ENCODE measurements at places on chromosomes 12 and 14.
A peak's percentile ranks its signal among the peaks of the same experiment; 100 is the strongest.

GRCh38 chr14:89241934-89242651, 174.9 kb downstream of the FOXN3 start:
- no peak for DNase-seq

- DNase-seq = no peak
Observed at GRCh38 chr12:75087654-75088053, 122.0 kb downstream of the KCNC2 start.

DNA sequence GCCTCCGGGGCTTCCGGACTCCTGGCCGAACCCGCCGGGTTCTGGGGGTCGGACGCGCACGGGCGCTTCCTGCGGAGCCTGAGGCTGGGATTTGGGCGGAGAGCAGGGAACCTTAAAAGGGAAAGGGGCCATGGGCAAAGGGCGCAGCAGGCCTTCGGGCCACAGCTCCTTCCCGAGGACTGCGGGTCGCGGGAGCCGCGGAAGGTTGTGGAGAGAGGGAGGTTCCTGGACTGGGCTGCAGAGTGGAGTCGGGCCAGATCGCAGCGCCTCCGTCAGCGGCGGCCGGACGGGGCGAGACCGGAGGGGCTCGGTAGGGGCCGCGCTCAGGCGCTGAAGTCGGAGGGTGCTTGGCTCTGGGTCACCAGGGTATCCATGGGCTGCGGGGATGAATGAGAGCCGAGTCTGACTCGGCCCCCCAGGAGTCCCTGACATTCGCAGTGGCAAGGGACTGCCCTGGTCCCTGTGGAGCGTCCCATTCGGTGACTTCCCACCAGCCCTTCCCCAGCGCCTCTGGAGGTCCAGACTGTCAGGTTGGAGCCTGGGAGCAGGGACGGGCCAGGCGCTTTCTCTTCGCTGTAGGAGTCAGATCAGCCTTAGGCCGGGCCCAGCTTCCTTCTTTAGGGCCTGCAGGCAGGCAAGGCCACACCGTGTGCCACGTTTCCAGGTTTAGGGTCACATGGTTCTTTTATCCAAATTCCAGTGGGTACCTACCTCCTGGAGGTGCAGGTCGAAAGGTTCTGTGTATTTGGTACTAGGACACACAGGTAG, 938 bp upstream of the SLC25A29 start:
- DNase-seq = no peak

DNA sequence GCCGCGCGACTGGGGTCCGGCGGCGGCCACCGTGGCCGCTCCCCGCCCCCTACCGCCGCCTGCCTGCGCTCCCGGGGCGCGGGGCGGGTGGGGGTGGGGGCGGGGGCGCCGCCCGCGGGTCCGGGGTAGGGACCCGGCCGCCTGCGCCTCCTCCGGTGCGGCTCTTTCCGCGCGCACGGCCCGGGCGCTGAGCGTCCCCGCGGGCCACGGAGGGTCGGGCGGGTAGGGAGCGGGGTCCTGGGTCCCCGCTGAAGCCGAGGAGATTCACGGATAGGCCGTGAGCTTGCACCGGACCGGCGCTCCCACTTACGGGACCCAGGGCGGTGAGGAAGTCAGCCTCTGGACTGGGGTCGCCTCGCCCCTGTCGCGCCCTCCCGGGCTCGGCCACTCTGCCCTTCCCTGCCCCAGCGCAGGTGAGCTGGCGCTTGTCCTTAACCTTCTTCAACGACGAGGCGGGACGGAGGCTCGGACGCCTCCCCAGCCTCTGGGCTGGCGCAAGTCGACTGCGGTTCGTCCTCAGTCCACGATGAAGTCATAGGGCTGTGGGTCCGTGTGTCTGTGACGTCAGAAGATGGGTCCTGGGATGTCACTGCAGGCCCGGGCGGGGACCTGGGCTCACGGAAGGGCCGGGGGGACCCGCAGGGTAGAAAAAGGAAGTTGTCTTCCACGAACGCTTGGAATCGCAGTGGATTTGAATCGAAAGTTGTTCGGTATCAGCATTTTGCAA, 514 bp downstream of the FBXO34 start:
- peak; percentile 85 for DNase-seq

DNA sequence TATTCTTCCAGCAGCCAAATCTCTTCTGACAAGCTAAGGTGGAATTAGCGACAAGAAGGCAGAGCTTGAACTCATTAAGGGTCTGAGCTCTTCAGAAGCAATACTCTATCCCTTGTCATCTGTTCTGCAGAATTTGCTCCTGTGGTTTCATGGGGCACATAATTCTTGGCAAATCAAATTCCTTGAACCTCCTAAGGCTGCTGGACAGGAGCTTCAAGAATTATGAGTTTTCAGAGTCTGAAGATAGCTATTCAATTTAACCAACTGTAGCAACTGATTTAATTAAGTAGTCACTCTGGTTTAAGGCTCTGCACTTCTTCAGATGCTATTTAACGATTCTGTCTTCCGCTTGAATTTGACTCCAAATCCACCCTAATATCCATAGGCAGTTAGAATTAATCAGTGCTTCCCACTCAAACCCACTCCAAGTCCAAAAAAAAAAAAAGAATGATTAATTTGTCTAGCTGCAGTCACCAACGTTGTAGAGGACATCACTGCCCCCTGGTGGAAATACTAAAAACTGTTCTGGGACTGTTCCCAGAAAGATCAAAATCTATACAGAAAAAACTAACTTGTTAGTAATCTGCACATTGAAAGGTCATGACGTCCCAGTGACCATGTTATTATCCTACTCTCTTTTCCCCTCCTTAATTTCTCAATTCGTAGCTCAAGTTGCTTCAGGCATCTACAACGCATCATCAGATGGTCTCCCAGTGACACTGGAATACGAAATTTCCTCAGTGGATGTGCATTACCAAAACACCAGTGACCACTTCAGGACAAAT, 169.9 kb downstream of the KIF21A start:
- DNase-seq = peak; percentile 67

- no peak for DNase-seq
Observed at GRCh38 chr12:2796187-2796666, 1.5 kb downstream of the FKBP4 start.

GRCh38 chr14:23306412-23307145, at the start of gene BCL2L2:
Gene BCL2L2, plus strand, starts transcription at chr14:23306833. Its CDS starts 935 bp downstream, at chr14:23307768.
- peak; percentile 94 for DNase-seq

DNA sequence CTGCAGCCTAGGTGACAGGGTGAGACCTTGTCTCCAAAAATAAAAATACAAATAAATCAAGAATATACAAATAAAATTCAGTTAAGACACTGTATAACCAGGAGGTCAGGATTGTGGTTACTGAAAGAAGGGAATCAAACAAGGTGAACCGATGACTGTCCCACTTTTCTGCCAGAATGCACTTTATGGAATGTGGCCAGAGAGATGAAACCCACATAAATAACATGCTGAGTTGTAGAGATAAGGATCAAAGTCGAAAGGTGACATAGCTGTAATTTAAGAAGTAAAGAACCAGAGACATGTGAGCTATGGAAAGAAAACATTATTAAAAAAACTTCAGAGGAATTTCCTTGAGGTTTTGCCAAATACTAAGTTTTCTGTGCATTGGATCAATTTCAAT, 1098.2 kb upstream of the USP15 start:
- DNase-seq = no peak

- DNase-seq = no peak
Observed at GRCh38 chr12:93243689-93244513, 133.8 kb upstream of the NUDT4 start.

GRCh38 chr14:68235011-68235410, 415.4 kb downstream of the RAD51B start:
- no peak for DNase-seq

DNA sequence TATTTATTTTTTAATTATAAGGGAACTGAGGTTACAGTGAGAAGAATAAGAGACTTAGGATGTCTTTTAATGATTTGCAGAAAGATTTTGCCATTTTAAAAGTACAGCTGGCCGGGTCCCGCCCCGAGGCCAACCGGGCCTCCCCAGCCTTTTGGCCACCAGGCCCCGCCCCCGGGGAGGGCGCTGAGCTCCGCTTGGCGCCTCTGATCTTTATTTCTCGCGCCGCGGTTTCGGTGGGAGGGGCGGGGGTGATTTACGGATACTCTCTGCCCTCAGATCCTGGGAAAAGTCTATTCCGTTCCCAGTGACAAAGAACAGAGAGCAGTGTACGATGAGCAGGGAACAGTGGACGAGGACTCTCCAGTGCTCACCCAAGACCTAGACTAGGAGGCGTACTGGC, 17.7 kb downstream of the ZFYVE26 start:
- no peak for DNase-seq

DNA sequence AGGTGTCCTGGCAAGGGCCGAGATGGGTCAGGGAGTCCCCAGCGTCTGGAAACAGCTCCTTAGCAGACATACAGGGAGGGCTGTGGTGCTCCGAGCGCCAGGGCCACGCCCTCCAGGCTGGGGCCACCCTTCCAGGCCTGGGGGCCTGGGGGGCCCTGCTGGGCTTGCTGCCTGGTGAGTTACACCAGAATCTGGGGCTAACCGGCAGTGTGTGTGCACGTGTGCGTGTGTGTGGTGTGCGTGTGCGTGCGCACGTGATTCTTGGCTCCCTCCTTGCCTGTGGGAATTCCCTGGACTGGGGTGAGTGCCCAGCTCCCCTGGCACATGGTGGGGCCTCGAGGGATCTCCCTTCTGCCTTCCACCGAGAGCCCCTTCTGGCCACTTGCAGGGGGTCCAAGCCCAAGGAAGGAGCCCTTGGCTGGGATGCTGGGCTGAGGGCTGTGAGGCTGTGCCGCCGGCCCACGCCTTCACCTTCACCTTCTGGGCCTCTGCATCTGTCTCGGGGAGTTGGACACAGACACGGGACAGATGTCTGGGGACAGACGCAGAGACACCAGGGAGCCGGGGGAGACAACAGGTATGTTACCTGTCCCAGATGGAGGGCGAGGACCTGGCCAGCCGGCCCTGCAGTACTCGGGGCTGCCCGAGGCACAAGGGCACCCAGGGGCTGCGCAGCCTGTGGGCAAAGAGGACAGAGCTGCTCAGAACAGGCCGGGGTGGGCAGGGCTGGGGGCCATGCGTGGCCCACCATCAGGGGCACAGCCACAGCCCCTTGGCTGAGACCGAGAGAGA, 37.2 kb downstream of the BEGAIN start:
- no peak for DNase-seq

- DNase-seq = no peak
Observed at GRCh38 chr12:49965836-49966235, 4.2 kb downstream of the AQP5 start.
